ENCODE measurements at places on chromosomes 3 and 15.

- no peak for DNase-seq
These were observed 775 bp downstream of the ARNT2 start for GRCh38 chr15:80404761-80405553.

DNA sequence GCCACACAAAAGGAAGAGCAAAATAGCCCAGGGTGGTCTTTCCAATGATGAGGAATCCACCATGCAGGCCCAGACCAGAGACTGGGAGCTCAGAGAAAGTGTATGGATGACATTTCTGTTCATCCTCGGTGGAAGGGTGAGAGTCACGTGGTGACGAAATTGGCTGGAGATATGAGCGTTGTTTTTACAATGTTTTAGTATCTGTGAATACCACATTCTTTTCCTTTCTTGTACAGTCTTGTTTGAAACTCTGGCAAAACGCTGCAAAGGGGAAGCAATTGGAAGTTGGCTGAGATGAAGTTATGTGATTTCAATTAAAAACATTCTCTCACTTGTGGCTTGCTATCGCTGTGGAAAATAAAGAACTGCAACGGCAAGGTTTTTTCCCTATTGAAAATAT, 137.5 kb downstream of the MAGI1 start:
- no peak for DNase-seq

- DNase-seq = no peak
These were observed 30.6 kb upstream of the SLC6A6 start for GRCh38 chr3:14371573-14372474.

GRCh38 chr15:53872410-53872809, 105.8 kb upstream of the UNC13C start:
- no peak for DNase-seq

DNA sequence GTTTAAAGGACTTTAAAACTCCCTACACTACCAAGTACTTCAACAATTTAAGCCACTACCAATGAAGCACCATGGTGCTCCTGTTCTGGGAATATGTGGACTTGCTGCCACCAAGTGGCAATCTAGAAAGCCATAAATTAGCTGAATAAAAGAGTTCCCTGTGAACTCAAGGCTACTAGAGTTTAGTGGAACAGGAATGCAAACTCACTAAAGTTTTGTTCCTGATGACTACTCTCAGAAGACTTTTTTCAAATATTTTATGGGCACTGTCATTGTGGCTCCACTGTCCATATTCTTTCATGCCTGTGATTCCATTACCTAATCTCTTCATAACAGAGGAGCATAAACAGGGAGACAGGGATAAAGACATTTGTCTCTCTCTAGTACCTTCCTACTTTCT, 63.9 kb downstream of the TMCC1 start:
- no peak for DNase-seq

DNA sequence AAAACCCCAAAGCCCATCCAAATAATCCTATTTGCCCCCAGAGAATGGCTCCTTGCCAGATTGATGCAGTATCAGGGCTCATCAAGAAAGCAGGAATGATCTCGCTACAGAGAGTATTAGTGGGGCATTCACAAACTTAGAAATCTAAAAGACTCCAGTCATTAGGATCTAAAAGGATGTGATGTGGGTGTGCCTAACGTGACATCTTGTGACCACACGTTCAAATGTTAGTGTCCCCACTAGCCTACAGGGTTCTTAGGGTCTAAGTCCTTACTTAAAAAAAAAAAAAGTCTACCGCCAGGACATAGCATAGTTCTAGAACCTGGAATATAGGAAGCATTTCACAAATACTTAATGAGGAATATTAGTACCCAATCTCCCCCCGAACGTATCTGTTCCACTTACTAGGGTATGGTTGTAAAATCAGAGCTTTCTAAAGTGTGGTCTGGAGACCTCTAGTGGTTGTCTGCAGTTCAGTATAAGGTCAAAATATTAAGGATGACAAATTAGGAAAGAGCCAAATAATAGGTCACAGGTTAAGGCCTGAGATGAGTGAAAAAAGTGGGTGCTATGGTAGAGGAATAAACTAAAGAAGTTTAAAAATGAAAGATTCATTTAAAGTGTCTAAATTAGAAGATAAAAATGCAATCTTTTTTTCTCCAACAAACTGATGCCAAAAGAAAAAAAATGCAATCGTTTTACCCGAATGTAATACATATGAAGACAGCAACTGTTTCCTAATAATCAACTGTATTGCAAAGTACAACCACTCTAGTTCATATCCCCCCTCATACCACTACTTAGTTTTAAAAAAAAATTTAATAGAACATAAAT, 4.2 kb upstream of the CHRM5 start:
- DNase-seq = no peak

- DNase-seq = no peak
These were observed 259.3 kb downstream of the ZBTB20 start for GRCh38 chr3:114887806-114888205.
